ENCODE measurements at places on chromosomes 7 and 10. TPM values are rescaled to one million over a fixed set of nuclear protein-coding genes. Genes with fewer than 3 reads are reported as not detected.

TMEM72 gene
- total RNA-seq: not detected

ASIC3 gene
- not detected for total RNA-seq

TSPAN12 gene
- total RNA-seq: 5.6 TPM

PPP1R17 gene
- total RNA-seq: not detected

PILRA gene
- 0.27 TPM for total RNA-seq

FAM149B1 gene
- total RNA-seq: 47.5 TPM

PLEKHS1 gene
- not detected for total RNA-seq

IKZF1 gene
- not detected for total RNA-seq

LDB3 gene
- total RNA-seq: under 0.01 TPM

FLNC gene
- total RNA-seq: 193 TPM

POU6F2 gene
- not detected for total RNA-seq

GJD4 gene
- not detected for total RNA-seq

TMEM26 gene
- total RNA-seq: 5.7 TPM

GOLGA7B gene
- not detected for total RNA-seq

TBX20 gene
- total RNA-seq: 6.4 TPM

SPDYE16 gene
- 0.09 TPM for total RNA-seq

Data from fibroblast of the aortic adventitia (primary cell).